OCI-M1 (cell line): ENCODE measurements at places on chromosomes 2 and 18.
A peak's percentile ranks its signal among the peaks of the same experiment; 100 is the strongest.

- DNase-seq, result no peak
These were observed 855.4 kb upstream of the CELF4 start for GRCh38 chr18:38421021-38421420.

DNA sequence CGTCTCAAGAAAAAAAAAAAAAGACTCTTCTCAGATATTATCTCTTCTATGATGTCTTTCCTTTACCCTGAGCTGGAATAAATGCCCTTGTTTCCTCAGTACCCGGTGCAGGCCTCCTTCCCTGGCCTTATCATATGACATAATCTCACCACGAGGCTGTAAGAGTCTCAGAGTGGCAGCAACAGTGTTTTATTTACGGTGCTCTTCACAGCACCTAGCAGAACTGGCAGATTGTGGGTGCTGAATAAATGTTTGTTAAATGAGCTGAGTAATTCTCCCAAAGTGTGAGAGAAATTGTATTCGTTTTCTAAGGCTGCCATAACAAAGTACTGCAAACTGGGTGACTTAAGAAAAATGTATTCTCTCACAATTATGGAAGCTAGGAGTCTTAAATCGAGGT lies 82.8 kb upstream of the CD28 start:
- DNase-seq, result peak; percentile 5

DNA sequence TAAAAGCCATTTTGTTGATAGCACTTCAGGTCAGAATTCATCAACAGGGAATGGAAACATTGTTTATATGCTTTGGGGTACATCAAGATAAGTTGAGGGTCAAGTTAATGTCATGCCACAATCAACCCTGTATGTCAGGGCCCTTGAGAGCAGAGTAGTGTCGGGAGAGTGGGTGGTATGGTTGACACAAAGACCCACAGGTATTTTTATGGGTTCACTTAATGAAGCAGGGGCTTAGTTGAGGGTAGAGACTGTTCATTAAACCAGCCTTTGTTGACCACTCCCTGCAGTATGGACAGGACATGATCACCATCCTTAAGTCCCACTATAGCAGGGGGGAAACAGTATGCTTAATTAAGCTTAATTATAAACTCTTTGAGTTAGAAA lies 5.7 kb downstream of the RPL37A start:
- DNase-seq, result no peak

DNA sequence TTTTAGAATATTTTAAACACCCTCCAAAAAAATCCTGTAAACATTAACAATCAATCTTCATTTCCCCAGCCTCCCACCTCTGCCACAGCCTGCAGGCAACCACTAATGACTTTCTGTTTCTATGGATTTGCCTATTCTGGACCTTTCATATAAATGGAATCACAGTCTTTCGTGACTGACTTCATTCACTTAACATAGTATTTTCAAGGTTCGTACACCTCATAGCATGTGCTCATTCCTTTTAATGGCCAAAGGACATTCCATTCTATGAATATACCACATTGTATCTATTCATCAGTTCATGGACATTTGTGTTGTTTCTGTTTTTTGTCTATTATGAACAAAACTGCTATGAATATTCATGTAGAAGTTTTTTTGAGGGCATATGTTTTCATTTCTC lies 48.5 kb downstream of the NAT8 start:
- no peak for DNase-seq

- no peak for DNase-seq
These were observed 48.0 kb downstream of the KCNIP3 start for GRCh38 chr2:95345081-95345562.
